Suprapubic skin (tissue), 4 donors: ENCODE measurements at places on chromosomes 16 and 17. TPM values are rescaled to one million over a fixed set of nuclear protein-coding genes. Genes with fewer than 3 reads are reported as not detected.

GRAP gene
- 1.4 TPM for total RNA-seq

ZNF597 gene
- total RNA-seq: 2.5 TPM

GAST gene
- not detected for total RNA-seq

KRT36 gene
- total RNA-seq: 1.2 TPM

C1QTNF8 gene
- not detected for total RNA-seq

PGS1 gene
- 51.7 TPM for total RNA-seq

RAB34 gene
- total RNA-seq: 60.7 TPM

ALOX12 gene
- total RNA-seq: 26.1 TPM

MT2A gene
- total RNA-seq: 375 TPM

MAP2K6 gene
- 2.4 TPM for total RNA-seq

HSD17B1 gene
- total RNA-seq: 2.6 TPM

HIGD1B gene
- not detected for total RNA-seq

PRSS21 gene
- 7.6 TPM for total RNA-seq

PITPNM3 gene
- total RNA-seq: 31.1 TPM

RND2 gene
- total RNA-seq: 0.79 TPM

RGS11 gene
- 0.45 TPM for total RNA-seq

TXNDC17 gene
- total RNA-seq: 153 TPM

C17orf100 gene
- 1.9 TPM for total RNA-seq

NPB gene
- total RNA-seq: not detected

TEKT5 gene
- total RNA-seq: not detected

CIBAR2 gene
- total RNA-seq: not detected

PEMT gene
- total RNA-seq: 39.6 TPM

CCDC200 gene
- not detected for total RNA-seq

ADORA2B gene
- 55.3 TPM for total RNA-seq

GRAPL gene
- total RNA-seq: 1.9 TPM

FA2H gene
- total RNA-seq: 8.5 TPM

ARL5C gene
- not detected for total RNA-seq

TBX2 gene
- total RNA-seq: 2.7 TPM

FOXL1 gene
- not detected for total RNA-seq

CRYBA1 gene
- total RNA-seq: not detected

SOX8 gene
- total RNA-seq: 9.6 TPM

ZFPM1 gene
- total RNA-seq: 5.8 TPM
